AG08396 (cell line): ENCODE measurements at places on chromosomes 2 and 18.

GRCh38 chr2:9777081-9777480, 66.2 kb upstream of the TAF1B start:
- DNase-seq = no peak

DNA sequence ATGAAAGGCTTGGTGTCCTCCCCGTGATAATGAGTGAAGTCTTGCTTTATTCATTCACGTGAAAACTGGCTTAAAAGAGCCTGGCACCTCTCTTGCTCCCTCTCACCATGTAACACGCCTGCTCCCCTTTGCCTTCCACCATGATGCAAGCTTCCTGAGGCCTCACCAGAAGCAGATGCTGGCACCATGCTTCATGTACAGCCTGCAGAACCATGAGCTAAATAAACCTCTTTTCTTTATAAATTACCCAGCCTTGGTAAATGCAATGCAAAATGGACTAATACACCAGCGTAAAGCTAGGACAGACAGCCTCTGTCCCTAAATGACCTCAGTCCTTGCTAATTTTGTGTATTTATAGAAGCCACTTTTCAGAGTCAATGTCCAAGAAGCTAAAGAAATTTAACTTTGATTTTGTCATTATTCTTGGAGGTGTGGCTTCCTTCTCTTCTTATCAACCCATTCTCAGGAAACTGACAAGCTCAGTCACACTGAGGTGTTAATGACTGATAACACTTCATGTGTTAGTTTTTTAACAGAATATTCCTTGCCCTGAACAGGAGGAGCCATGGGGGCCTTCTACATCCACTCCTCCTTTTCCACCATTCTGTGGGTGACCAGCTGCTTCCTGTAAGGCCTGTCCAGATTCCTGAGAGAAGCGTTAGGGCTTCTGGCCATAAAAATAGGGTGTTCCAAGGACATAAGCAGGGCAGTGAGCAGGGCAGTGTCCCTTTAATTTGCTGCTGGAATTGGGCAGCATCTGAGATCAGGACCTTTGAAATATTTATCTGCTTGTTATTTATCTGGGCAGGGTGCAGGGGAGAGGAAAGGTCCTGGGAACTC, 38.0 kb upstream of the EPAS1 start:
- no peak for DNase-seq

DNA sequence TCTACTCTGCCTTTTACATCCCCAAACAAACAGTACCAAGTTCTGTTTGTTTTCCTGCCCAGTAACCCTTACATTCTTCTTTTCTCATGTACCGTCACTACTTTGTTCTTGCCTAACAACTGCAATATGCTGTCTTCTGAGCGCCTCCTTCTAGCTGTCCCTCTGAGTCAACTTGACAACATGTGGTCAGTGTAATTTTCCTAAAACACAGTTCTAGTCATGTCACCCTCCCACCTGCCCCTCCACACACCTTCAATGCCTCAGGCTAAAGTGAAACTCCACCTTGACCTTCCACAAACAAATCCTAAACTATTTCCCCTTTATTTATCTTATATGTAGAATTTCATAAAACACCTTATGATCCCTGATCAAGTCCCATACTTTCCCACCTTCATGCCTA, 124.6 kb upstream of the CD302 start:
- no peak for DNase-seq

GRCh38 chr18:3380384-3380961, 69.5 kb upstream of the TGIF1 start:
- no peak for DNase-seq

- DNase-seq = no peak
These were observed 26.1 kb downstream of the CDC42EP3 start for GRCh38 chr2:37645362-37645761.

- DNase-seq = no peak
These were observed 1399.6 kb upstream of the ZEB2 start for GRCh38 chr2:145919477-145919876.

GRCh38 chr2:113716291-113716690, 40.2 kb downstream of the SLC35F5 start:
- peak; percentile 46 for DNase-seq

GRCh38 chr2:27734305-27734704, 37.2 kb upstream of the MRPL33 start:
- no peak for DNase-seq

DNA sequence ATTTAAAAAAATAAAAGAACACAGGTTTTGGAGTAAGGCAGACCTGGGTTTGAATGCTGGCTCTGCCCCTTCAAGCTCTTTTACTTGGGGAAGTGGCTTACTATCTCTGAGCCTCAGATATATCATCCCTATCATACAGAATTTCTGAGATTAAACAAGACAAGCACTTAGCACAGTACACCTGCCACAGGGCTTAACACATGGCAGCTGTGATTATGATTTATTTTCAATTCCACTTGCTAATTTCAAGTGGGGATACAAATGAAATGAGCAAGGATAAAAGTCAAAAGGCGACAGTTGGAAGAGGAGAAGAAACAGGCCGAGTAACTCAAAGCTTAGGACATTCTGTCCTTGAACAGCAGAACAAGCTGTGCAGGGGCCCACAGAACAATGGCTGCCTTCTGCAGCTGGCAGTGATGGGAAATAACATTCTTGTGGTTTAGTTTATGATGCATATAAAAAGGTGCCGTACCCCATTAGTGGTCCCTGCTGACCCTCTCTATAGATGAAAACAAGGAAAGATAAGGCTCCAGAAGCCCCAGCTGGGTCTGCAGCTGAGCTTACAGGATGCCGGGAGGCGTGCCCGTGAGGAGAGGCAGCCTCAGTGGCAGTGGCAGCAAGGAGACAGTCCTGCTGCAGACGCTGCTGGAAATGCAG, 45.3 kb downstream of the KIF3C start:
- DNase-seq = no peak

DNA sequence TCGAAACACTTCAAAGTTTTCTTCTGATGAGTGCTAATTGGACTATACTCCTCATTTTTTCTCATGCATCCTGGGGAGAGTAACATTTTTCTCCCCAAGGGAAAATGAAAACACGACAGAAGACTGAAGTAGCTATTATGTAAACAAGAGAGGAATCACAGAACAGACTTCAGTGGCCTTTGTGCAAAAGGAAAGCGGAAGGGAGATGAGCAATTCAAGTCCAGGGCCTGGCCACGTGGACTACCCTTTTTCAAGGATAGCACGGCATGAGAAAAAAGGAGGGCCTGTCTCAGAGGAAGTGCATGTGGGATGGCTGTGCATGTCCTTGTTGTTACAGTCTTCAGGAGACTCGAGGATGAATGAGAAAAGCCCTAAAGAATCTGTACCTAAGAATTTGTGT, 43.8 kb upstream of the KCNE4 start:
- peak; percentile 36 for DNase-seq

DNA sequence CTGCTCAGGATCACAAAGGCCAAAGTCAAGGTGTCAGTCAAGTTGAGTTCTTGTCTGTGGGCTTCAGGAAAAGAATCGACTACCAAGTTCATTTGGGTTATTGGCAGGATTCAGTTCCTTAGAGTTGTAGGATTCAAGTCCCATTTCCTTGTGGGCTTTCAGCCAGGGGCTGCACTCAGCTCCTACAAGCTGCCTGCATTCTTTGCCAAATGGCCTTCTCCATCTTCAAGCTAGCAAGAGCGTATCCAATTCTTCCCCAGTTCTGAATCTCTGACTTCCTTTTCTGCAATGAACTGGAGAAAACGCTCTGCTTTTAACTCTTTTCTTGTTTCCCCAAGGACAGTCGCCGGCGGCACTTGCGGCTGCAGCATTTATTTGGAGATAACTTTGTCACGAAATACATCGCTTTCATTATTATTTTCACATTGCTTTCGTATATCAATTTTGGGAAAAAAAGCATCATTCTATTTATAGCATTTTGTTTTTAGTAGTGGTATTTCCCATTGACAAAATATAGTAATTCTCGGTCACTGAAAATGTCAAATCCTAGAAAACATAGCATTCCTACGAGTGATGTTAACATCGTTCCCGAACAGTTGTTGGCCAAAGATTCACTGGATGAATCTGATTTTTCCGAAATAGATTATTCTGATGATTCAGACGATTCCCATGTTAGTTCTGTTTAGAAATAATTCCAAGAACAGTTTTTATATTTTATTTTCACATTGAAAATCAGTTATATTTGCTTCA, 59.6 kb upstream of the SERPINE2 start:
- no peak for DNase-seq

DNA sequence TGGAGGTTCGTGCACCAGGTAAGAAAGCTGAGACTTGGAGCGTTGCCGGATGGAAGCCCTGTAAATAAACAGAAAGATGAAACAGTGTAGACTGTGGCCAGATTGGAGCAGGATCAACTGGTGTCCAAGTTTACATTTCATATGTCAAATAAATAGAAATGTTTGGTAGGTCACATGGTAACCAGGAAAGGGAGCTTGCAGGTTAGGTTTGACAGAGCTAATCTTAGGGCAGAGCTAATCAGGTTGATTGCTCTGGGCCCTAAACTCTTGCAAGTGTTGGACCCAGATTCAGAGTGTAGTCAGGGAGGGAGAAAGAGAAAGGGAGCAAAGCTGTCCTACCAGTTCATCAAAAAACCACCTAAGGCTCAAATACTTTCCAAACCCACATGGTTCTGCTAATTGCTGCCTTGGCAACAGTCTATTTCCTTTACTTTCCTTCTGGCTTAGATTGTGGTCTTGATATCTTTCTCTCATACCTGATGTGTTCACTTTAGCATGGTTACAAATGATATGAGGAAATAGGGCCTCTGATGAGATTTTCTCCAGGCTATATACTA, 63.2 kb downstream of the G6PC2 start:
- no peak for DNase-seq

DNA sequence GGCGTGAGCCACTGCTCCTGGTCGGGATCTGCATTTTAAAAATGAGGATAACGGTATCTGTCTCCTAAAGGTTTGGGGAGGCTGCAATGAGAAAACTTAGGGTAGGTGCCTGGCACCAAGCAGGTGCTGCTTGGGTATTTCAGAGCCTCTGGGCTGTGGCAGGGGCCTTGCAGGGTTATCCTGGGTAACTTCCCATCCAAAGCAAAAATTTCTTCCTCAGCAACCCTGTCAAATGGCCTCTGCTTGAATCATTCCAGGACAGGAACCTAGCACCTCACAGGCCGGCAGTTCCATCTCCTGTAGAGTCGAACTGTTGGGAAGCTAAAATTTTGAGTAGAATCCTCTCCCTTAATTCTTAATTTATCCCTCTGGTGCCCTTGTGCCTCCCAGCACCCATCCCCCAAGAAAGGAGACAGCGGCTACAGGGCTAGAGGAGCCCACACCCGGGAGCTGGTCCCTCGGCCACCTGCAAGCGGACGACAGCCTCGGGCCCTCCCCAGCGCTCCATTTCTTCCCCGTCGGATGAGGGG, 868 bp downstream of the CGREF1 start:
- no peak for DNase-seq

- no peak for DNase-seq
These were observed 382.7 kb upstream of the SALL3 start for GRCh38 chr18:78596794-78597345.

GRCh38 chr18:21389283-21389682, 147.3 kb downstream of the GREB1L start:
- no peak for DNase-seq
